Activated T-cell treated with anti-CD3 and anti-CD28 coated beads for 1 hour (primary cell): ENCODE measurements at places on chromosomes 1 and 21.

- DNase-seq = no peak
These were observed 17.8 kb upstream of the HSD3B1 start for GRCh38 chr1:119489201-119489600.

- no peak for DNase-seq
These were observed 521.9 kb downstream of the PTPRC start for GRCh38 chr1:199160521-199161318.

- DNase-seq = peak; percentile 41
These were observed 196.2 kb downstream of the ZC3H11B start for GRCh38 chr1:219416598-219417238.

DNA sequence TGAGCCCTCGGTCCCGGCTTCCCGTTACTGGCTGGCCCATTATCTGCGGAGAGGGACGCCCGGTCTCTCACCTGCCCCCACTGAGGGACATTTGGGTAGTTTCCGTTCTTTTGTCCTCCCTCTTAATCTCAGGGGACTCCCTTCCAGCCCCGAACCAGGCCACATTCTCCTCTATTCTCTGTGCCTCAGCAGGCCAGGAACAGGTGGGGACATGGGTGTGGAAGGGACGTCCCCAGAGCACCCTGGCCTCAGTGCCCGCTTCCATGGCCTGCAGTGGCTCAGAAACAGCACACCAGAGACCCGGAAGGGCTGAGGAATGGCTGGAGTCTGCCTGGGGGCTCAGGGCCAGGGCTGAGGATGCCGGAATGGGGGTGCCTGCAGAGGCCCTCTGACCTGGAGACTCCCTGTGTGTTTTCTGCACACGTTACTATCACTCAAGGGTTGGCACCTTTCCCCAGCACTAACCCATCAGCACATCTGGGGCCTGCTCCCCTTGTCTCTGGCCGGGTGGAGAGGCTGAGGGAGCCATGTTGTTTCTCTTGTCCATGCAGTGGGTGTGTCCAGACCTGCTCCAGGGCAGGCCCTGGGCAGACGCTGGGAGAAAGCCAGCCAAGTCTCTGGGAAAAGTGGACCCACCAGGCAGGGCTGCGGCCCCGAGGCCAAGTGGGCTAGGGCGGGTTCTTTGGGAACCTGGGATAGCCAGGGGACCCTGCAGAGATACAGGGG, 10.0 kb upstream of the DNMT3L start:
- no peak for DNase-seq

GRCh38 chr1:203051841-203052324, 25.6 kb downstream of the PPFIA4 start:
- no peak for DNase-seq

DNA sequence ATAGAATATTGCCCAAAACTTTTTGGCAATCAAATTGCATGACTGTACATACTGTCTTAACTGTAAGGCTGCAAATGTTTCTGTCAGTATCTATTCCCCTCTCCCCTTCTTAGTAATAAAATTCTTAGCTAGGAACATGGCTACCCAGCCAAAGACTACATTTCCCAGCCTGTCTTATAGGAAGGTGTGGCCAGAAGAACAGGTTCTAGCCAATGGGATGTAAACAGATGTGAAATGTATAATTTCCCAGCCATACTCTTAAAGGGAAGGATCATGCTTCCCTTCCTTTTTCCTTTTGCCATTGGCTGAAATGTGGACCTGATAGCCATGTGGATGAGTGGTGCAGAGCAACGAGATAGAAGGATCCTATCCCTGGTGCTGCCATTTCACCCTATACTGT, 7.0 kb upstream of the HIVEP3 start:
- DNase-seq = no peak

DNA sequence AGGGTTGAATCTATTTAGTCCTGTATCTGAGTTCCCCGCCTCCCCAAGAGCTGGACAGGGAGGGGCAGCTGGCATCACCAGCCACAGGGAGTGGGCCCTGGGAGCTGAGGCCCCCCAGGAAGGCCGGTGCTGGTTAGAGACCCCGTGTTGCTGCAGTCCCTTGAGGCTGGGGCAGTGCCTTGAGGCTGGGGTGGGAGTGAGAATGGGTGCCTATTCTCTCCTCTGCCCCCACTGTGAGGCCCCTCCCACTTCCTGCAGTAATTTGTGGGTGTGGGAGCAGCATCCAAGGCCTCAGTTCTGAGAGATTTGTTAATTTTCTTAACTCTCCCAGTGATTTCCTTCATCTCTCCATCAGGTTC, 2.5 kb upstream of the TRAPPC3 start:
- peak; percentile 51 for DNase-seq

- no peak for DNase-seq
These were observed 53.3 kb upstream of the HOOK1 start for GRCh38 chr1:59761443-59761842.

GRCh38 chr1:87512431-87512830, 183.8 kb downstream of the LMO4 start:
- no peak for DNase-seq

GRCh38 chr1:111227434-111227833, at the start of gene CHI3L2:
Gene CHI3L2 (plus strand): TSS chr1:111227713. CDS start chr1:111227730, 17 bp downstream.
- no peak for DNase-seq

- peak; percentile 31 for DNase-seq
These were observed 1.0 kb upstream of the S100B start for GRCh38 chr21:46605767-46606426.

- DNase-seq = no peak
These were observed 147.7 kb downstream of the MIS18A start for GRCh38 chr21:32131164-32131563.

DNA sequence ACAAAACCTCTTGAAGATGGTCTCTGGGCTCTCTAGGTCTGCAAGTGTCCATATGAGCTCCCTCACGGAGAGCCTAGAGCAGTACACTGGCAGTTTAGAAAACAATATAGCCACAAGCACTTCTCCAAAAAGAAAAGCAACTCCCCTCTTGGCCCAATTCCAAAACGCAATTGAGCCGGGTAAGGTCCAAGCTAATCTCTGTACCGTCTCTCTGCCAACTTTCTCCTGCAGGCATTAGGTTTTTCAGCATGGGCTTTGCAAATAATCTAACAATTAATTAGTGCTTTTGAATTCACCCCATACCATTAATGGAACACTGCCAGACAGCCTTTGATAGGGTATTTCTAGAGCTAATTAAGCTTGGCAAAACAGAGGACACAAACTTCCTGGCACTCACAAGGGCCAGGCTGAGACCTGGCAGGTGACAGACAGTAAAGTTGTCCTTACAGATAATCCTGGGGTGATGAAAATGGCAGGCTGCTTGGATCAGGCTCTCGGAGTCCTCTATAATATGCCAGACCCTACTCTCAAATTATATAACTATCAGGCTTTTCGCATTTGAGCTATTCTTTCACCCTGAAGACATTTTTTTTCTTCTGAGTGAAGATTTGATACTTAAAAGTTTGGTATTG, 39.8 kb downstream of the TGFBR3 start:
- no peak for DNase-seq

DNA sequence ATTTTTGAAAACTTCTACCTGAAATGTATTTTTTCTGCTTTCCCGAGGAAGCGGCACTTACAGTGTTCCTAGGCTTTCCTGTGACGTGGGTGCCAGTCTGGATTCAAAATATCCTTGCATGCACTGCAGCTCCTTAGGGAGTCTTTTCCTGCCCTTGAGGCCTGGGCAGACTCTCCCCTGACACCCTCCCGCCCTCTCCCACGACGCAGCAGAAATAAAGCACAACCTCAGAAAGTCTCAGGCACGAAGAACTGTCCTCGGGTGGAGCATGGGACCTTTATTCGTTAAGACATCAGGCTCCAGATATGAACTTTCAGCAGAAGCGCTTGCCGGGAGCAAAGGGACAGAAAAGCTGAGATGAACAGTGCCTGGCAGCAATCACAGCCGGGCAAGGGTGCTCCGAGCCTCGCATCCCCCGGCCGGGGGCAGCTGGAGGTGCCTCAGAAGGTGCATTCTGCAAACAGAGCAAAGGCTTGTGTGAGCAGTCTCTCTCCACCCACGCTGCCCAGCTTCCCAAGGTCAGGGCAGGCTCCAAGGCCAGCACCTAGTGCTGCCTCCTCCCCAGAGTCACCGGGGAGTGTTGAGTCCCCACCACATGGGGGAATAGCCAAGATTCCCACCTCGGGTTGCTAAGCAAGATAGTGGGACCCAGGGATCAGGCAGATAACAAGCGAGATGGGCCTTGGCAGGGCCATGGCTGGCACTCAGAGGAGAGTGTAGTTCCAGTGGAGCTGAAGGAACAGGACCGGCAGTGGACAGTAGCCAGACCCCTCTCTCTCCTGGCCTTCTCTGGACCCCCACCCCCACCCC, 3.2 kb downstream of the TFF3 start:
- DNase-seq = no peak

- DNase-seq = no peak
These were observed 201.7 kb downstream of the FGGY start for GRCh38 chr1:59498640-59499039.

- no peak for DNase-seq
These were observed 6.3 kb downstream of the TAF5L start for GRCh38 chr1:229619614-229620013.

- DNase-seq = no peak
These were observed 3.3 kb downstream of the CNST start for GRCh38 chr1:246569248-246570238.

DNA sequence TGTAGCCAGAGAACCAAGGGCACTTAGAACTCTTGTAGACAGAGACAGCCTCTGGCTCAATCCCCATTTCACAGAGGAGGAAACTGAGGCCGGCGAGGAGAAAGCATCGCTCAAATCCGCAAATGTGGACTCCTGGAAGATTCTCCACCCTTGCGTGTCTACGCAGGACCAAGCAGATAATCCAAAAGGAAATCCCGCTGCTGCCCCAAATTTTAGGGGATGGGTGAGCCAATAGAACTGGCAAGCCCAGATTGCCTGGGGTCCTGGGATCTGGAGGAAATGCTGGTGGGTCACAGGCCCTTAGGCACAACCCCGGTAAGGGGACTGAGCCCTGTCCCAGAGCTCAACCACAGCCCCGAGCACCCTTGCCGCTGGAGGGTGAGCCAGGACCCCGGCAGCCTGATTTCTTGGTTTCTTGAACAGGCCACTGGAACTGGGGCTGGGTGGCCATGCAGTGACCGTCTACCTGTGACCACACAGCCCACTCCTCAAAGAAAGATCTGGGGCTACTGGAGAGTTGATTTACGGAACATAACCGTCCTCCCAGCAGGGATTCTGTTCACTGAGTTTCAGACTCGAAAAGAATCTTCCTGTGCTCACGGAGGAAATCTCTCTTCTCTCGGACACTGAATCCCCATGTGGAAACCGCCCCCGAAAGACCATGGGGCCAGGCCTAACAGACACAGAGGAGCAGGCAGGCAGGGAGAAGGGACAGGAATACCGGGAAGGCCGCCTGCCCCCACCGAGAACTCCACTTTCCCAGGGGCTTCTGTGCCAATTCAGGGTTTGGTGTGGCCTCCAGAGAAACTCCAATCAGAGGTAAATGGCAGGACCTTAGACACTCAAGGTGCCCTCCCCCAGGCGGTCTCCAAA, 238.4 kb downstream of the NPHP4 start:
- DNase-seq = no peak

GRCh38 chr1:180528868-180529470, 26.6 kb upstream of the ACBD6 start:
- DNase-seq = no peak

GRCh38 chr1:190049314-190049713, 428.4 kb downstream of the BRINP3 start:
- no peak for DNase-seq

GRCh38 chr1:180617774-180618395, 13.9 kb upstream of the XPR1 start:
- DNase-seq = no peak

DNA sequence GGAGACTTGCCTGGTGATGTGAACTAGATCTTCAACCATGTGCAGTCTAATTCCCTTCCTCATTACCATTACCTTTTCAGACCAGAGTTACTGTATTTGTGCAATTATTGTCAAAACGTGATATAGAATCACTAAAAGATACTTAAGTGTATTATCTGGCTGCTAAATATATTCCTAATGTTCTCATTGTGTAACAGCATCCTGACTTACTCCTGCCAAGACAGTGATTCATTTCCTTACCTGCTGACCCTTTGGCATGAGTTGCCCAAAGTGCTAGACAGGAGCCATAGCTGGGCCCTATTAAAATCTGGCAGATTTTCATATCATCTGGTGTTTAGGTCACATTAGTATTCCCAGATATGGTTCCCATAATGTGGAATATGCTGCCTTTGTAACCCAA, 598.3 kb upstream of the CAMK1G start:
- DNase-seq = no peak

DNA sequence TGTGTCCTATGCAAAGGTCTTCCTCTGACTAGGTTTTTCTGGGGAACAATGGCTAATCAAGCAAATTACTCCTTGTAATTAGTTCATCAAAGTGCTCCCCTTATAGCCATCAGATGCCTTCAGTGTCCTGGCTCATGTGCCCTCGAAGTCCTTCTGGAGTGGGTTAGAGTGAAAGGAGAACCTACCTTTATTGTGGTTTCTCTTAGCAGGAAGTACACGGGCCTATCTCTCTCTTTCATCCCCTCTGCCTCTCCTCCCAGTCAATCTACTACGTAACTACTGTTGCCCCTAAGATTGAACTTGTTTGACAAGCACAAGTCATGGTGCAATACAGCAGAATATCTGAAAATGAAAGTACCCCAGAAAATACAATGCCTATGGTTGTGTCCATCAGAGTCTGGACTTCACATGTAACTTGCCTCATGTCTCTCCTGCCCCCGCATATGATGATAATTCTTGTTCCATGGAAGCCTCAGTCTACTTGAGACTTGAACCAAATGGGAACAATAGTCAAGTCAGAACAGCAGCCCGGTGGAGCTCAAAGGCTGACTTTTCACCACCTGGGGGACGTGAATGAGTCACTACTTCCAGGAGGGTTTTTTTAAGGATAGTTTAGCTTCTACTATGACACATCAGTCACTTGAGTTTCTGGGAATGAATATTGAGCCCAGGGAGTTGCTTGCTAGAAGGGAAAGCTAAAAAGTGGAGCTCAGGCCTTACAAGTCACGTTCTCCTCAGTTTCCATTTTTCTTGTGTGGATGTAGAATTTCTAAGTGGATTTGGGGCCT, 243.6 kb downstream of the TNR start:
- DNase-seq = no peak

DNA sequence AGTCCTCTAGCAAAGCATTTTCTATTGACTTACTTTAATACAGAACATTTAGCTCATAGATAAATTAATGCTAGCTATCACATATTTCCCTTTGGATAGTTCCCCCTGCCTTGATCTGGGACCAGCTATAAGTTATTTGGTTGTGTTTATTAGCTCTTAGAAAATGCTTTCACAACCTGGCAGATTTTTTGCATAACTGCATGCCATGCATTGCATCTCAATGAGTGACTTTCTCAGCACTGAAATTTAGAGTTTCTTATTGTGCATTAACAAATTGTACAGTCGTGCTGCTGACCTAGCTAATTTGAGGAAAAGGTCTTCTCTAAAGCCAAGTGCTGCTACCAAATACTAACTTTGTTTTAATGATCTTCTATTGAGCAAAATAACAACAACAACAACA, 164.8 kb downstream of the PLPPR5 start:
- DNase-seq = no peak

- DNase-seq = no peak
These were observed 10.9 kb upstream of the ARID1A start for GRCh38 chr1:26684763-26685508.

GRCh38 chr21:18142655-18143054, 102.0 kb upstream of the CHODL start:
- no peak for DNase-seq
